ENCODE measurements at places on chromosomes 6 and 20. TPM values are rescaled to one million over a fixed set of nuclear protein-coding genes. Genes with fewer than 3 reads are reported as not detected.

GRCh38 chr6:154829970-154830369, 96.8 kb downstream of the SCAF8 start:
- DNase-seq = no peak

- no peak for DNase-seq
These were observed 23.5 kb downstream of the BPIFA2 start for GRCh38 chr20:33191484-33191883.

GRCh38 chr6:37802810-37803209, 16.7 kb upstream of the ZFAND3 start:
- no peak for DNase-seq

GRCh38 chr6:114449659-114450058, 106.8 kb upstream of the HS3ST5 start:
- DNase-seq = no peak

DNA sequence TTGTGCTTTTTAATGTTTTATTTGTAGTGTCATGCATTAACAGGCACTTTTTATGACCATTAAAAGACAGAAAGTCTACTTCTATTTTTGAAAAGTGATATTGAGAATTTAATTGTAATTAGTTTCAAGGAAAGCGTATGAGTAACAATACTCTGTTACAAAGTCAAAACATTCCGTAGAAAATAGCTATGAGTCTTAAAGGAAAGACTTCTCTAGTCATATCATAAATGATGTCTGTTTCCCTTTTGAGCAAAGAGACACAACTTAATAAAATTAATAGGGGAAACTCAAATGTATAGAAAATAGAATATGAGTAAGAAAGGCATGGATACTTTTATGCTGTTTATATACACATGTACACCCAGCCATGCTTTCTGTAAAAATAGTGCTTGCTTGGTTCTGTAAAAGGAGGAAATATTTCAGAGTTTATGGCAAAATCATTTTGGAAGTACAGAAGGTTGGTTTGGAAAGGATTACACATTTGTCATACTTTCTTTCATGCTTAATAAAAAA, 107.8 kb upstream of the AHI1 start:
- DNase-seq = no peak

DNA sequence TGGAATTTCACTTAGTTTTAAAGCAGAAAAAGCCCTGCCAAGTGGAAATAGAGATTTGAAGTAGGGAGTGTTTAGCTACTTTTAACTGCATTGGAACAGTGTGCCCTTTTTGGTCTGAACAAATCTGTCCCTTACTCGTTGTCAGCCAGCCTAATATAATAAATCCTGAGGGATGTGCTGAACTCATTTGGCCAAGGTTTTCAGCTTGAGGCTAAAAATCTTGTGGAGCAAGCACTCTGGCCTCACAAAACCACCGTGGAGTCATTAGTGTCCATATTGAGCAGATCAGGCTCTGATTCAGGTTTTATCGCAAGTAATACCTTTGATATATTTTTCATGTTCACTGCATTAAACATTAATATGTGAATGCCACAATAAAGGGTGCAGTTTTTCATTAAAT, 383.5 kb downstream of the FRK start:
- DNase-seq = no peak

GRCh38 chr6:4398791-4399190, 263.4 kb upstream of the ECI2 start:
- no peak for DNase-seq

- no peak for DNase-seq
These were observed 4.2 kb downstream of the RAMACL start for GRCh38 chr6:166582258-166582657.

- no peak for DNase-seq
These were observed at the start of gene DEFB121 for GRCh38 chr20:31406115-31406514. DEFB121 (minus strand) TSS chr20:31406215; CDS start chr20:31406152, 63 bp downstream.

GRCh38 chr6:78952362-78952761, 85.0 kb downstream of the IRAK1BP1 start:
- DNase-seq = no peak

- no peak for DNase-seq
These were observed 78.8 kb upstream of the CDH4 start for GRCh38 chr20:61173267-61173666.

- DNase-seq = no peak
These were observed 36.4 kb downstream of the HLA-DPB1 start for GRCh38 chr6:33112148-33112547.

DNA sequence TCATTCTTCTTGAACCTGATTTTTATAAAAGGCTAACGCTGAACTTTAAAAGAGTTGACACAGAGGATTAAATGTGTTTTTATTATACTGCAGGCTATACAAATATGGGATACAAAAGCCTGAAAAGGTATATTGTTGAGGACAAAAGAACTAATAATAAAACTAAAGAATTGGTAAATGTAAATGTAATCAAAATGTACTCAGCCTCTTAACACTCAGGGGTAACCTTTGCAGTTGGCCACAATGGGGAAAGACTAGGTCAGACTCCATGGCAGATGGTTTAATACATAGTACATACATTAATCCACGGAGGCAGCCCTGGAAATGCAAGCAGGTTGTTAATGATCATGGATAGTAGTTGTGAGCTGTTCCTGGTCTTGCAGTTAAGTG, 57.5 kb downstream of the SOBP start:
- DNase-seq = no peak

DNA sequence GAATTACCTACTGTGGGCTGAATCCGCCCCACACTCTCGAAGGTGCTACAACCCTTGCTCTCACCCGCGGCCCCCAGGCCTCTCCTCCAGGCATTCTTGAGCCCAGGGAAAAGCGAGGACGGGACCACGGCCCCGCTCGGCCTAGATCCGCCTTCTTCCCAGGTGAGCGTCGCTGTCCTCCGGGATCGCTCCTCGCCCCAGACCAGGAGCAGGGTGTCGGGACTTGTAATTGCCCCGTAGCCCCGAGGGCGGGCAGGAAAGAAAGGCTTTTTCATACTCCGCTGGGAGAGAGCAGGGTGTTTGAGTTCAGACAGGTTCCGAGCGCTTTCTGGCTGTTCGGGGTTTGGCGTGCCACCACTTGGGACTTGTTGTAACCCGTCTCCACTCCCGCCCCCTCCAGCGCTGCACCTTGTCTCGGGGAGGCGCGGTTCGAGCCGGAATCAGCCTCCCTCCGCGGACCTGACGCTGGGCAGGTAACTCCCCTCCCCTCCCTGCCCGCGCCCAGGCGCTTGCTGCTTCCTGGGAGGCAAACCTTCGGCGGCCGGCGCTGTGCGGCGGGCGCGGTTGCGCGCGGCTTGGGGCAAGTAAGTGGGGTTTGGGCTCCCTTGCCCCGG, at the start of gene FAM83B:
Gene FAM83B (plus strand): TSS at position 529 of the 614 bp plus-strand sequence. CDS start 23,476 bp downstream, outside the sequence.
- no peak for DNase-seq

GRCh38 chr6:44332585-44332984, 9.9 kb upstream of the SPATS1 start:
- no peak for DNase-seq

- no peak for DNase-seq
These were observed 47.9 kb downstream of the BLTP3A start for GRCh38 chr6:34839666-34840352.

DNA sequence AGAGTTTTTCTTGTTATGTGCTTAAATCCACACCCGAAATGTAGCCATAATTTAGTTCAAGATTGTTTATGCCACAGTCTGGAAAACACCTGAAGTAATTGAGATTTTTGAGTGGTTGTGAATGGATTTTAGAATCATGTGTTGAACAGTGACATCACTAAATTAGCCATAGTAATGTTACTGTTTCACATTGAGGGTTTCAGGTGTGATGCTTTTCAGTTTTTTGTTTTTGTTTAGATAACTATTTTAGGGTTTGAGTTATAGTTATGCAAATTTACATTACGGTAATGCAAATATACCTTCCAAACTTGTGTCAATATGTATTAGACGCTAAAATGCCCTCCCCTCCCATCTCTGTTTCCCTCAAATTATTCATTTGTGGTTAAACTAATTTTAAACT, 22.9 kb downstream of the QKI start:
- no peak for DNase-seq

DNA sequence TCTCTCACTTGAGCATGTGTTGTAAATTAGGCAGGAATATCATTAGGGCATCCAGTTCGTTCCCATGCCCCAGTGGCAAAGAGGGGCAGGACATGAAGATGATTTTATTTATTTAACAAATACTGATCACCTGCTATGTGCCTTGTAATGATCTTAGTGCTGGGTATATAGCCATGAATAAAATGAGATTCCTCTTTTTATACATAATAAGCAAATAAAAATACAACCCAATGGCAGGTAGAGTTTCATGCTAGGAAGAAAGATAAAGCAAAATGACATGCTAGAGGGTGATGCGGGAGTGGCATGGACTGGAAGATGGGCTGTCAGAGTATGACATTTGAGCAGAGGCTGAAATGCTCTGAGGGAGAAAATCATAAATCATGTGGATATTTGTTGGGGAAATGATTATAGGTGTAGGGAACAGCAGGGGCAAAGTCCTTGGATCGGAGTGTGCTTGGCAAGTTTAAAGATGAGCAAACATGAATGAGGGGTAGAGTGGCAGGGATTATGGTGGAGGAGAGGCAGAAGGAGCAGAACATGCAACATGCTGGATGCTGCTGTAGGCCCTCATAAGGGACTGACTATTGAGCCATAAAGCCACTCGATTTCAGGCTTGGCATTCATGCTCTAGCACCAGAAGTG, 342.1 kb downstream of the PLCB1 start:
- DNase-seq = no peak

The EDN1 gene
- 7.5 TPM for total RNA-seq

The SCRT2 gene
- total RNA-seq = not detected

The CPNE5 gene
- total RNA-seq = 2.8 TPM

The FAM83D gene
- total RNA-seq = 0.71 TPM

The ACTL10 gene
- total RNA-seq = 0.93 TPM

The FABP7 gene
- total RNA-seq = not detected

The RMND1 gene
- total RNA-seq = 22.0 TPM

The CRISP2 gene
- total RNA-seq = not detected
